ENCODE measurements at places on chromosomes 3 and 15.

- DNase-seq = no peak
Measured at GRCh38 chr3:81872566-81872965, 111.1 kb upstream of the GBE1 start.

GRCh38 chr15:48109856-48110531 lies 10.8 kb upstream of the SLC24A5 start:
- no peak for DNase-seq

DNA sequence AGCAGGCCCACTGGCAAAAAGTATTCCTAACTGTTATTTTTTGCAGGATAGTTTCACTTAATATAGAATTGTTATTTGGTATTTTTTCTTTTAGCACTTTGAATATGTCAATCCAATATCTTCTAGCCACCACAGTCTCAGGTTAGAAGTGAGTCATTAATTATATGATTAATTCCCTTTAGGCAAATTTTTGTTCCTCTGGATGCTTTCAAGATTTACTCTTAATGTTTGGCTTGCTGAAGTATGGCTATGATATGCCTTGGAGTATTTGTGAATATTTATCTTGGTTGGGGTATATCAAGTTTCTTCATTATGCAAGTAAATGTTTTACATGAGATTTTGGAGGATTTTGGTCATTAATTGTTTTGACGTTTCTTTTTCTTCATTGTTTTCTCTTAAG lies 152.1 kb upstream of the ALCAM start:
- DNase-seq = no peak

DNA sequence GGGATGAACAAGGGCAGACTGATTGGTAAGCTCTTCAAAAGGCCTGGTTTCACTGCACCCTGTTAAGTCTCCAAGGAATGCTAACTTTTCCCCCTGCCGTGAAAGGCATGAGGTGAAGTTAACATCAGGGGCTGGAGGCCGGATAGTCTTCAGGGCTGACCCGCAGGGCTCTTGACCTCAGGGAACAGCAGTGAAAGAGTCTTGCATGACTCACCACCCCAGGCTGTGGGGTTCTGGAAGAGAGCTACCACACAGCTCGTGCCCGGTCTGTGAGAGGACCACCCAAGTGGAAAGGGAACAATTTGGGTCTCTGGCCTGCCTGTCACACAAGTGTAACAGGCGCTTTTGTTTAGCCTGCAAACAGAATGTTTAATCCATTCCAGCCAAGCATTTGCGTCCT lies 504.9 kb downstream of the EDEM1 start:
- no peak for DNase-seq

GRCh38 chr3:134722969-134723368 lies 72.1 kb upstream of the EPHB1 start:
- no peak for DNase-seq

Measured in naive B cell (primary cell).